ENCODE measurements at places on chromosomes 13 and 19. TPM values are rescaled to one million over a fixed set of nuclear protein-coding genes. Genes with fewer than 3 reads are reported as not detected.

The EPSTI1 gene
- 14.8 TPM for polyA plus RNA-seq

The PSG2 gene
- 0.12 TPM for polyA plus RNA-seq

The ZNF723 gene
- not detected for polyA plus RNA-seq

The URAD gene
- not detected for polyA plus RNA-seq

The FFAR1 gene
- polyA plus RNA-seq: 0.31 TPM

The C1QTNF9 gene
- polyA plus RNA-seq: 0.22 TPM

The MYADM gene
- 79.4 TPM for polyA plus RNA-seq

The GRIK5 gene
- 26.9 TPM for polyA plus RNA-seq

The VSIG10L gene
- 5.2 TPM for polyA plus RNA-seq

The ACP7 gene
- 0.65 TPM for polyA plus RNA-seq

The TMEM190 gene
- not detected for polyA plus RNA-seq

The HSH2D gene
- 0.95 TPM for polyA plus RNA-seq

The ADPRHL1 gene
- 3.3 TPM for polyA plus RNA-seq

The CCDC70 gene
- not detected for polyA plus RNA-seq

The PTH2 gene
- not detected for polyA plus RNA-seq

The ZNF549 gene
- polyA plus RNA-seq: 13.3 TPM

The CD37 gene
- polyA plus RNA-seq: 39.6 TPM

The UGGT2 gene
- 39.3 TPM for polyA plus RNA-seq

The OR7D2 gene
- polyA plus RNA-seq: 0.13 TPM

The TMED1 gene
- polyA plus RNA-seq: 73.6 TPM

The SIGLEC7 gene
- 0.34 TPM for polyA plus RNA-seq

The BCAM gene
- polyA plus RNA-seq: 605 TPM

The IGFL4 gene
- 0.18 TPM for polyA plus RNA-seq

The METTL21C gene
- polyA plus RNA-seq: 0.44 TPM

The ZNF729 gene
- 0.65 TPM for polyA plus RNA-seq

The CALR3 gene
- polyA plus RNA-seq: not detected

The ZIM2 gene
- 1.7 TPM for polyA plus RNA-seq

The SIAH3 gene
- 0.86 TPM for polyA plus RNA-seq

The ZNF91 gene
- polyA plus RNA-seq: 66.2 TPM

The CAMSAP3 gene
- polyA plus RNA-seq: 15.5 TPM

The CARM1 gene
- polyA plus RNA-seq: 42.5 TPM

The CYP2A7 gene
- polyA plus RNA-seq: not detected

The FDX2 gene
- 19.9 TPM for polyA plus RNA-seq

The FIZ1 gene
- 23.0 TPM for polyA plus RNA-seq

All from right renal pelvis (tissue), 4 donors.